ENCODE measurements at places on chromosomes 5 and 9.

GRCh38 chr5:80346055-80346454 lies 26.3 kb downstream of the SPZ1 start:
- no peak for DNase-seq

DNA sequence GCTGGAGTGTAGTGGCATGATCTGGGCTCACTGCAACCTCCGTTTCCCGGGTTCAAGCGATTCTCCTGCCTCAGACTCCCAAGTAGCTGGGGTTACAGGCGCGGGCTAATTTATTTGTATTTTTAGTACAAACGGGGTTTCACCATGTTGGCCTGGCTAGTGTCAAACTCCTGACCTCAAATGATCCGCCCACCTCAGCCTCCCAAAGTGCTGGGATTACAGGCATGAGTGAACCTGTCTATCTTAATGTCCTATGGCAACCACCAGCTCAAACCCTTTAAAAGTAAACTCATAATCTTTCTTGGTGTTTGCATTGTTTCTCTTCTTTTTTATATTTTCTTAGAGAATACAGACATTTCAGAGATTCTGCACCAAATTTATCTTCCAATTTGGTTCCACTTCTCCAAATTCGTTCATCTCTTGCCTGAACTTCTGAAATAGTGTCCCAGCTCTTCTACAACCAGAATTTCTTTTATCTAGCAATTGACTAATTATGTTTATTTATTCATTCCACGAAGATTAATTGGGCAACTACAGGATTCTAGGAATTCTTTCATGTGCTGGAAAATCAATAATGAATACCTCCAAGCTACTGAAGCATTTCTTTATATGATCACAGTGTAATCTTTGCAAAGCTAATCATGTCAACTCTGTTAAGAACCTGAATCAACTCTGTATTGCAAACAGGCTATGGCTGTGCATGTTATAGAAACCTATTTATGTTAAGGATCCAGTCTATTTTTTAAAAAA lies 60.0 kb upstream of the TYRP1 start:
- DNase-seq = no peak

DNA sequence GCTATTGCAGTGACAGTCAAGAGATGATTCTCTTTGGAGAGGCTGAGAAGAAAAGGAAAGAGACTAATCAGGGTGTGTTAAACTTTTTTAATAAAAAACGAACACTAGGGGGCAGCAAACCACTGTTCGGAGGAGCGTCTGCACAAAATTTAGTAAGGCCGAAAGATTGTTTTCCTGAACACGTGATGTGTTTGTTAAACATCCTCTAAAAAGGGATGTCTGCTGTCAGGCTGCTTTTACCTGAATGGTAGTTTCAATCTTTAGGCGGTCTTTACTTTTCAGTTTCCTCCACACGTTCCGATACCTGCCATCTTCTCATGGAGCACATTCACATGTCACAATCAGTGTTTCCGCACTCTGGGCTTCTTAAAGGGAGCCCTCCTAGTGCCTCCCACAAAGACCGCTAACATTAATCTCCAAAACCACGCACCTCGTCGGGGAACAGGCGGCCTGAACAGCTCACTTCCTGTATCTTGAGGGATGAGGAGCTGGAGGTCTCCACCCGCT lies 125.2 kb downstream of the GPBP1 start:
- no peak for DNase-seq

DNA sequence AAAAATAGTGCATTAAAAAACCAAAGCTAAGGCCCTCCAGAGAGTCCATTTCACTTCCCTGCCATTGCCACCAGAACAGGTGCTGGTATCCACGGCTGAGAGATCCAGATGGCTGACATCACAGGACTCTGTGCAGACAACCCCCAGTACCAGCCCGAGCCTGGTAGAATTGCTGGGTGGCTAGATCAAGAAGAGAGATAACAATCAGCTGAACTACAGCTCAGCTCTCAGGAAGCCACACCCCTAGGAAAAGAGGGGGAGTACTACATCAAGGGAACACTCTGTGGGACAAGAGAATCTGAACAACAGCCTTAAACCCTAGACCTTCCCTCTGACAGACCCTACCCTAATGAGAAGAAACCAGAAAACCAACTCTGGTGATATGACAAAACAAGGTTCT lies 73.8 kb upstream of the SLIT3 start:
- DNase-seq = no peak

GRCh38 chr9:81519816-81520495 lies 169.4 kb downstream of the TLE1 start:
- DNase-seq = no peak

Measured in GM12864 (cell line).